ENCODE measurements at places on chromosomes 7 and 10. TPM values are rescaled to one million over a fixed set of nuclear protein-coding genes. Genes with fewer than 3 reads are reported as not detected.

- no peak overlapping the region for H3K27ac ChIP-seq
- H3K36me3 ChIP-seq: no peaks in the 10 kb centered on the region
- no peak for DNase-seq
- no peaks in the 10 kb centered on the region for H3K27me3 ChIP-seq
Measured at GRCh38 chr7:17626235-17626634, 314.1 kb downstream of the SNX13 start.

DNA sequence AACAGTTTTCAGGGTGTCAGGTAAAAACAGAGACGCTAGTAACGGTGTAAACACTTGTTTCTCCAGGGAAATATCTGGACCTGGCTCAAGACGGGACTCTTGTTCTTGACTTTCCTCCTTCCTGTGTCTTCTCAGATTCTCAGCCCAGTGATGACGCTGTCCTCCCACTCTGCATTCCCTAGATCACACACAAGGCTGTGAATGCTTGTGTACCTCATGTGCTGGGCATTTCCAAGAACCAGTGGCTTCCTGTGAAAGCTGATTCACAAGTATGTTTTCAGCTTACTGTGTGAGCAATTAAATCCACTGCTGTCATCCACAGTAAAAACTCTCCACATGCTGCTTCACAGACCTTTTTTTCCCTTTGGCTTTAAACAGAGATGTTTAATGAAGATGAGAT, 193.8 kb upstream of the DPP6 start:
- H3K27me3 ChIP-seq: no peaks in the 10 kb centered on the region
- H3K27ac ChIP-seq: no peak overlapping the region
- no peak overlapping the region for H3K4me3 ChIP-seq
- no peak for DNase-seq

- H3K36me3 ChIP-seq: no peaks in the 10 kb centered on the region
- H3K27ac ChIP-seq: no peak overlapping the region
- no peak overlapping the region for H3K4me3 ChIP-seq
Measured at GRCh38 chr7:112869111-112869774, 79.0 kb upstream of the TMEM168 start.

DNA sequence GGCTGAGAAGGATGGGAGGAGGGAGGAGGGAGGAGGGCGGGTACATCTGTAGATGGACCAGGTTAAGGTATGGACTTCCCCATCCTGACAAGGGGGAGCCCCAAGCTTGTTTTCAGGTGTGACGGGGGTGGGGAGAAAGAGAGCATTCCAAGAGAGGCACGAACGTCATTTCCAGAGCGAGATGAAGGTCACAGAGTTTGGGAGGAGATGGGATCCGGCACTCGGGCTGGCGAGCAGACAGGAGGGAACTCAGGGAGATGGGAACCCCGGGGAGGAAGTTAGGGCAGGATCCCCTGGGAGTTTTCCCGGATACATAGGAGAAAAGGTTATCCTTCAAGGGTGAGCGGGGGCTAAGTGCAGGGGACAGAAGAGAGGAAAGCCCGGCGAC, 118.8 kb downstream of the CUX1 start:
- no peak for DNase-seq
- peaks cover 4% of the 10 kb centered on the region for H3K36me3 ChIP-seq

- DNase-seq: no peak
- peaks cover 31% of the 10 kb centered on the region for H3K4me1 ChIP-seq
- no peak overlapping the region for H3K4me3 ChIP-seq
Measured at GRCh38 chr7:6276911-6277408, 4.5 kb upstream of the CYTH3 start.

- no peaks in the 10 kb centered on the region for H3K27me3 ChIP-seq
- H3K4me1 ChIP-seq: peaks cover 16% of the 10 kb centered on the region
- DNase-seq: peak; percentile 68
- H3K27ac ChIP-seq: no peak overlapping the region
- no peak overlapping the region for H3K4me3 ChIP-seq
Measured at GRCh38 chr10:97648562-97649404, 8.3 kb downstream of the PI4K2A start.

- DNase-seq: no peak
- no peak overlapping the region for H3K4me3 ChIP-seq
- H3K27me3 ChIP-seq: peaks cover 5% of the 10 kb centered on the region
- no peaks in the 10 kb centered on the region for H3K4me1 ChIP-seq
- no peaks in the 10 kb centered on the region for H3K36me3 ChIP-seq
Measured at GRCh38 chr7:38393874-38394273, 120.4 kb upstream of the TARP start.

GRCh38 chr7:83466956-83467355, 182.0 kb downstream of the SEMA3E start:
- no peaks in the 10 kb centered on the region for H3K4me1 ChIP-seq
- no peaks in the 10 kb centered on the region for H3K27me3 ChIP-seq
- no peak for DNase-seq
- no peak overlapping the region for H3K4me3 ChIP-seq
- H3K36me3 ChIP-seq: no peaks in the 10 kb centered on the region

- no peak overlapping the region for H3K4me3 ChIP-seq
- peaks cover 12% of the 10 kb centered on the region for H3K36me3 ChIP-seq
- DNase-seq: no peak
- H3K4me1 ChIP-seq: peaks cover 36% of the 10 kb centered on the region
- H3K27ac ChIP-seq: no peak overlapping the region
Measured at GRCh38 chr7:2553108-2553507, 2.2 kb downstream of the BRAT1 start.

GRCh38 chr10:119209035-119209735, 1.8 kb downstream of the GRK5 start:
- H3K4me3 ChIP-seq: peak overlapping the region; percentile 97
- peak; percentile 59 for DNase-seq
- peaks cover 40% of the 10 kb centered on the region for H3K4me1 ChIP-seq
- no peaks in the 10 kb centered on the region for H3K27me3 ChIP-seq

GIMAP4 gene
- not detected for total RNA-seq

CYP26A1 gene
- total RNA-seq: not detected

ZPBP gene
- not detected for total RNA-seq

DGKI gene
- total RNA-seq: not detected

LIPK gene
- not detected for total RNA-seq
